ENCODE measurements at places on chromosomes 1 and 21.
A peak's percentile ranks its signal among the peaks of the same experiment; 100 is the strongest.

DNA sequence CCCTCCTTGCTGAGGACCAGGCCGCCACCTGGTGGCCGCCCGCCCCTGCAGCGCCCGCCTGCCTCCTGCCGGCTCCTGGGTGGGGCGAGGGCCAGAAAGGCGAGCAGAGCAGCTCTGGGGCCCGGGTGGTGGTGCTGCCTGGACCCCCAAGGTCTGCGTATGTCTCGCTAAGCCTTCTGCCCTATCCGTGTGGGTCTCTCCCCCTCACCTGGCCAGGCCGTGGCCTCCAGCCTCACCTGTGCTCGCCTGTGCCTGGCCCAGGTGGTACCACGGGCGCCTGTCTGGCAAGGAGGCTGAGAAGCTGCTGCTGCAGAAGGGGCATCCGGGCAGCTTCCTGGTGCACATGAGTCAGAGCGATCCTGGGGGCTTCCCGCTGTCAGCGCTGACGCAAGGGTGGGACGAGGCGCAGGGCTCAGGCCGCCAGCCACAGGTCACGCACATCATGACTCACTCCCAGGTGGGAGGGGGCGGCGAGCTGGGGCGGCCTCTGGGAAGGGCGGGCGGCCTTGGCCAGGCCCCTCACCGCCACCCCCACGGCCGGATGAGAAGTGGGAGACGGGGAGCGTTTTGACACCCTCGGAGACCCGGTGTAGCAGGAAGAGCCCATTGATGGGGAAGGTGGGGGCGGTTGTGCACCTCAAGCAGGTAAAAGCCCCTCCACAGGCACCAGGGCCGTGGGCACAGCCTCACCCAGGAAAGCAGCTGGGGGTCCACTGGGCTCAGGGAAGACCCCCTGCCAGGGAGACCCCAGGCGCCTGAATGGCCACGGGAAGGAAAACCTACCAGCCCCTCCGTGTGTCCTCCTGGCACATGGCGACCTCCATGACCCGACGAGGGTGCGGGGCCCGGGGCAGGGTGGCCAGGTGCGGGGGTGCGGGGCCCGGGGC, 9.9 kb downstream of the RNF223 start:
- peak; percentile 65 for DNase-seq

DNA sequence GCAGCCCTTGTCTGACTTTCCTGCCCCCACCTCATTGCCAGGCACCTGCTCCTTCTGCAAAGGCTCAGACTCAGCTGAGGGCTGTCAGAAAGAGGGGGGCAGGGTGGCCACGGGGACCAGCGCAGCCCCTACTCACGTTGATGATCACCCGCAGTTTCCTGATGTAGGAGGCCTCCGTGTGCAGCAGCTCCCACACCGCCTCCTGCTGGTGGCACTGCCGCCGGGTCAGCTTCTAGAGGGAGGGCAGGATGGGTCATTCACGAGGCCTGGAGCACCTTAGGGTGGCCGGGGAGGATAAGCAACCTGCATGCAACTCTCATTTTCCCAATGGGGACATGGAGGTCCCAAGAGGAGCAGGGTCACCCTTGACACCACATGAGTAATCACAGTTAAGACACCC, 6.4 kb upstream of the TNFRSF25 start:
- DNase-seq: no peak

GRCh38 chr1:183418696-183419095, 516 bp upstream of the NMNAT2 start:
- DNase-seq: no peak

DNA sequence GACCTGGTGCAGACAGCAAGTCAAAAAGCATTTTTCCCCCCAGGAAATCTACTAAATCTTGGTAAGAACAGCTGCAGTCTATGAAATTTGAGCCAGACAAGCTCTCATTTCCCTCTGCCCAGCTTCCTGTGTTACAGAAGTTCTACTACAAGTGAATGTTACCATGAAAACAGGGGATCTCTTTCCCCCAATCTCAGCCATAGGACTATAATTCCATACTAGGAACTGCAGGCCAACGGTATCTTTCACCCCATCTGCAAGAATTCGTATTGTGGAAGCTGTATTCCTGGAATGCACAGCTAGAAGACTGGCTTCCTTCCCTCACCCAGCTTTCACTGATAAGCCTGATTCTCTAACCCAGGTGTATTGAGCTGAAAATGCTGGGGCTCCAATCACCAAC, 1655.4 kb downstream of the BRINP3 start:
- no peak for DNase-seq

DNA sequence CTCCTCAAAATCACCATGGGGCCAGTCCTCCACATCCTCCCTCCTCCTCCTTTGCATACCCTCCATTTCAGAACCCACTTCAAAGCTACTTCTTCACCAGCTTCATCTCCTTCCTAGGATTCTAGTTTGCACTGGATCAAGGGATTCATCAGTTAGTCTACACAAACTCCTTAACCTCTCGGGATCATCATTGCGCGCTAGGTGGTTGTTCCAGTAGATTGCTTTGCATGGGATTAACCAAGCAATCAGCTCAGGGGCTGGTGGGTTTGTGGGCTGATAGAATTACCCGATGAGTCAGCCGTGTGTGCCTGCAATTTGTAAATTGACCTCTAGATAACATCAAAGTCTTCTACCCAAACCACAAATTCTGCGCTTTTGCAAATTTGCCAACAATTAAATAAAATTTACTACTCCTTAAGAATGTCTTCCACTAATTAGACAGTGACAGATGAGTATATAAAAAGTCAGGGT, 7.7 kb downstream of the KANK4 start:
- no peak for DNase-seq

DNA sequence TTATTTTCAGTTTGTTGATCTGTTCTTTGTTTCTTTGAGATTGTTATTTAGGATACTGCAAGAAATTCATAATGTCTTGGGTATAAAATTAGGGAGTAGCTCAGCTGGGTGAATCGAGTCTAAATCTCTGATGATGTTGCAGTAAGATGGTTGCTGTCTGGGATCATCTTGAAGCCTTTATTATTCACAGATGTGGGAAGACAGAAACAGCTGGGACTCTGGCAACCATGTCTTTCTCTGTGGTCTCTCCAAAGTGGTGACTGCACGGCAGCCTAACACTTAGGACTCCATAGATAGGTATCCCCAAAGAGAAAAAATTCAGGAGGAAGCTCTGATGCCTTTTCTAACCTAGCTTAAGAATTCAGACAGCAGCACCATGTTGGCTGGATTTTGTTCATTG, 52.7 kb downstream of the RAP1A start:
- DNase-seq: no peak

DNA sequence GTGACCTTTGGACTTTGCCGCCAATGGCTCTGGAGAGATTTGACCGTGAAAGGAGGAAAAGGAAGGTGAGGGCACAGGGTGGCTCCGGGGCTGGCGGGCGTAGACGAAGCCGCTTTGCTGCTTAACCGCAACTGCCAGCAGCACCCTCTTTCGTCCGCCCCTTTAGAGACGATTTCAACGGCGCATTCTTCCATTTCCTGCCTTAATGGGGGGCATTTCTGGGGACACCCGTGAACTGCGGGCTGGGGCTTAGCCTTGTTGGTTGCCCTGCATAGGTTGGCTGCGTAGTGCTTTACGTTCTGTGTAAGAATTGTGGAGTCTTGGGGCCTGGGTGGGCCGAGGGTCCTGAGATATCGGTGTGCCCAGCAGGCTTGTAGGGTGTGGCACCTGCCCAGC, 6.7 kb upstream of the NPHP4 start:
- DNase-seq: no peak

Data from GM18507 (cell line).